Effector memory CD4-positive, alpha-beta T cell (primary cell): ENCODE measurements at places on chromosomes 1 and 21.

- DNase-seq, result no peak
These were observed 123.2 kb downstream of the MAB21L3 start for GRCh38 chr1:116234429-116234828.

DNA sequence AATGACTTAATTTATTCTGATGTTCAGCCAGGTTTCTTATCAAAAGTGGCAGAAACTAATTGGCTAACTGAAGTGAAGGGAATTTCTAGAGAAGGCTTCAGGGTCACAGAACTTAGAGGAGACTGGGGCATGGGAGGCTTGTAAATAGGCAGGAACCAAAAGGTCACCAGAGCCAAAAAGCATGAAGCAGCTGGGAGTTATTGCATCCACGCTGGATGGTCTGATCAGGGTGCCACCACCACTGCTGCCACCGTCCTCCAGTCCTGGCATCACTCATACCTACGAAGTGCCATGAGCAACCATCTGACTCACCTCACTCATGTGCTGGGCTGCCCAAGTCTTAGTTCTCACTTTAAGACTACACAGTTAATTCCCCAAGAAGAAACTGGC, 82.5 kb upstream of the DPH5 start:
- no peak for DNase-seq

DNA sequence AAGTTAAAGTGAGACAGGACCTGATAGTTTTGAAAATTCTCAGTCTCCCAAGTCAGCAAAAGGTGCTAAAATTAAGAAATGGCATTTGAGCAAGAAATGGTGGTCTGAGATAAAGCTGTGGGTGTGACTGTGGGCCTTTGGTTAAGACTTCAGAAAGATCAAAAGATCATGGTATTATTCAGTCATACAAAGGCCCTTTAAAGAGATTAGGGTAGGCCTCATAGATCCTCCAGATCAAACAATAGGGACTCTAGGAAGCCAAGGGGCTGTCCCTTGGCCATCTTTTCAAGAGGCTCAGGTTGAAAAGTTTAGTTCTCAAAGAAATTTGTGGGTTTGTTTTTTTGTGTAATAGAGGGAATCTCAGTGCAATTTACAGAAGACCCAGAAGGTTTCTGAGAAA, 8.4 kb downstream of the HMGB4 start:
- DNase-seq, result no peak

- DNase-seq, result no peak
These were observed 20.2 kb upstream of the TCEA3 start for GRCh38 chr1:23444596-23445390.

DNA sequence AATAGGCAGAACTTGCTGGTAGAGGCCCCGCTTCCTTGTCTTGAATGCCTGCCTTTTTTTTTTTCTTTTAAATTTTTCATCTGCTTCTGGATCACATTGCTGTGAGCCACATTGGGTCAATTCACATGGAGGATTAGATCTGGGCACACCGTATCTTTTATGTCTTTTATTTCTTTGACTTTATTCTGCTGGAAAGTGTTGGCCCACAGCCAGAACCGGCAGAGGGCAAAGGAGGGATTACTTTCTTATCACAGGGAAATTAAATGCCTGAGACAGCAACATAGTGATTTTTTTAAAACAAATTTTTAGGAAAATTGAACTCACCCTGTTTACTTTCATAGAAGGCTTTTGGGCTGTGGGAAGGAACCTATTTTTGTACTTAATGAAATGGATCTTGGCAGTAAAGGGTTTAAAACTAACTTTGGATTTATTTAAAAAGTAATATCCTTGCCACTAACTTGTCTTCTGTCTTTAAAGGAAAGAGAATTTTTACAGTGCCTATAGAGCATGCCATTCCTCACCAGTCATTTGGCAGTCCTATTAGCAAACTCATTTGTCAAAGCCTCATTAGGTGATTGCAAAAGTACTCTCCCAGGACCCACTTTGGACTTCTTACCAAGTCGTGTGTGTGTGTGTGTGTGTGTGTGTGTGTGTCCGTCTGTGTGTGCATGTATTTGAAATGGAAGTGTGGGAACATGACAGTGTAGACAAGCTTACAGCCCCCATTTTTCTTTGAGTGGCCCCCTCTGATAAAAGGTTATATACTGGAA, 68.4 kb downstream of the ST6GALNAC3 start:
- no peak for DNase-seq

GRCh38 chr1:193070942-193071341, 11.5 kb downstream of the RO60 start:
- no peak for DNase-seq
